ENCODE measurements at places on chromosomes 7 and 10.

DNA sequence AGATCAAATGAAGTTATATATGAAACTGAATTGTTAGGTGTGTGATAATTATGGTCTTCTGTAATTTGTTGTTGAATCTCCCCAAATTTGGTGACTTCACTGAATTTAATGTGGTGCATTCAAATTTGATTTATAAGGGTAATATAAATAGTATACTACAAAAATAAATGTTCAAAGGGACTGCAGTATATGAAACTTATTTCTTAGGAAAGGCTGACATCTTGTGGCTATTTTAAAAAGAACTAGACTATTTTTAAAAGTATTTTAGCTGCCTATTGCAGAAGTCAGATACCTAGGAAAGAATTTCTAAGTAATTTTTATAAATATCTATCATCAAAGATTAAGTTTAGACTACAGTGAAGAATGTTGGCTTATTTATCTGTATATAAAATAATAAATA, 36.6 kb downstream of the ATRNL1 start:
- DNase-seq = no peak

DNA sequence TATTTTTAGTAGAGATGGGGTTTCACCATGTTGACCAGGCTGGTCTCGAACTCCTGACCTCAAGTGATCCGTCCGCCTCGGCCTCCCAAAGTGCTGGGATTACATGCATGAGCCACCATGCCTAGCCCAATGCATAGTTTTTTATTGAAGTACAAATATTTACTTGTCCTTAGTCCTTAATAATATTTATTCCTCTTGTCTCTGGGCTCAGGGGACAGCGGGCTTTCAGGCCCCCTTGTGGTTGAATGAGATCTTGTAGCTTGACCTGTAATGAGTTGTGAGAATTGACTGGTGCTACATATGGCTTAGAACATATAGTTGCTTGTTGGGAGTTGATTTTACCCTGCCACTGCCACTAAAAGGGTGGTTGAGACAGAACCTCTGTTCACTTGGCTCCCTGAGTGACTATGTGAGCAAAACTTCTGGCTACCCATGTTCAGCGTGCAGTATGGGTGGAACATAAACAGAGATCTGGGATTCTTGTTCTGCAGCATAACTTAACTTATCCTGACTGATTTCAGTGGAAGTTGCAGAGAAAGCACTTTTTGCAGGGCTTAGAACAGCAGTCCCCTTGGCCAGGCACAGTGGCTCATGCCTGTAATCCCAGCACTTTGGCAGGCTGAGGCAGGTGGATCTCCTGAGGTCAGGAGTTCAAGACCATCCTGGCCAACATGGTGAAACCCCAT, 14.9 kb downstream of the CCL26 start:
- no peak for DNase-seq

- DNase-seq = no peak
Measured at GRCh38 chr7:27782849-27783248, 42.9 kb downstream of the TAX1BP1 start.

GRCh38 chr7:77548206-77548605, 11.1 kb downstream of the PTPN12 start:
- no peak for DNase-seq

DNA sequence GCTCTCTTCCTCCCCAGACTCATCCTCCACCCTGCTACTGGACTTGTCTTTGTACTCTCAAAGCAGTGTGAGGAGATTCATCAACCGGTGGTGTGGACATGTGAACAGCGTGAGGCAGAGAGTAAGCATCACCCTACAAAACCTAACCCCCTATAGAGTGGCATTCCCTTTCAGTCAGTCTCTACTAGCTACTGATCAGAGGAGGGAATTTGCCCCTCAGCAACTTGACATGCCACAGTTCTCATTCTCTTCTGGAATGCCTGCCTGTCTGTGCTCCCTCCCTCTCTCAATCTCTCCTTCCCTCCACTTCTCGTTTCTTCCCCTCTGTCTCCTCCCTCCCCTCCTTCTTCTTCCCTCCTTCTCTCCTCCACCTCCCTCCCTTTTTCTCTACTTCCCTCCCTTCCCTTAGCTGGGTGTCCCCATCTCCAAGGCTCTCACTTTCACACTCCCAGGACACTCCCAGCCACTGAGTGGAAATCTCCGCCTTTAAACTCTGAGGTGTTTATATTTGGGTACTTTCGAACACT, 24.6 kb downstream of the H2AZ2 start:
- DNase-seq = no peak

- DNase-seq = no peak
Measured at GRCh38 chr7:158309868-158310763, 277.5 kb downstream of the PTPRN2 start.
